ENCODE measurements at places on chromosomes 5 and 9.
A peak's percentile ranks its signal among the peaks of the same experiment; 100 is the strongest.

DNA sequence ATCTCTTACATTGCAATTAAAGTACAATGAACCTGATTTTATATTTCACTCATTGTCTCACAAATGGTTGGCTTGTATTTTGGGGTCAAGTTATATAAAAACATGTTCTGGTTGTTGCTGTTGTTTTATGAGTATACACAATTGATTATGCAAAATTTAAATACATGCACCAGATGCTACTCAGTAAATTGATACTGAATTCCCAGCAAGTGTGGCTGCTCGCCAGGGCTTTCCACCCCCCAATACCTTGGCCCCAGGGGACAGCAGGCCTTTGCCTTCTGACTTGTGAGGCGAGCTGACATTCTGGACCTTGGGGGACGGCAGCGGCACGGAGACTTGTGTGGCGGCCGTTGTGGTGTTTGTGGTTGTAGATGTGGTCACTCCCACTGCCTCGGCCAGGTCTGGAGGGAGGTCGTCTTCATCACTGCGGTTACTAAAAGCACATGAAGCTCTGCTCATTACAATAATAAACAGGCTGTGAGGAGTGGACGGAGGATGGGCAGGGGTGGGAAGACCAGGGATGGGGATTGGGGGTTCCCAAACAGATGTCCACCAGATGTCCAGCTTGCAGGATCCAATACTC is 27.0 kb upstream of the FRRS1L start:
- DNase-seq, result no peak

- no peak for DNase-seq
Observed at GRCh38 chr5:83556190-83556589, 84.6 kb downstream of the VCAN start.

DNA sequence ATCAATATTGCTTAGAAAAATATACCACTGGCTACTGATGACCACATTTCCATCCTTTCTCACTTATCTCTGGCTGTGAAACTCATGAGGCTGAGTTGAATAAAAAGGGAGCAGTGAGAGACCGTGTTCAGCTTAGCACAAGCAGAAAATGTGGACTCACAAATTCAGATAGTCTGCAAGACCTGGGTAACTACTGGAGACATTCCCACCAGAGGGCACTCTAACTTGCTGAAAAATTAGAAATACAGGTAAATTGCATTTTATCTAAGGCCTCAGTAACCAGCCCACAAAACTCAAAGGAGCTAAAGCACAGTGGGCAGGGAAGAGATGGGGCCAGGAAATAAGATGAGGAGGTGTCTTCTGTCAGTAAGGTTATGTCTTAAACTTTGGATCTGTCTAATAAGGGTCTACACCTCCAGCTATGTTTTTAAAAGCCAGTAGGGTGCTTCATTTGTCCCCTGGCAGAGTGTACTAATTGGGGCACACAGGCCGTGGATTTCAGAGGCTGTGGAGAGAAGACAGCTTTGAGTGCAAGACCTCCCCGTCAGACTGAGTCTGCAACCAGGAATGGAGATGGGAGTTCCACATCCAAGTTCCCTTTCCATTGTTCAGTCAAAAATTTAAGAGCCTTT is 8.7 kb upstream of the NDUFB6 start:
- DNase-seq, result peak; percentile 70

DNA sequence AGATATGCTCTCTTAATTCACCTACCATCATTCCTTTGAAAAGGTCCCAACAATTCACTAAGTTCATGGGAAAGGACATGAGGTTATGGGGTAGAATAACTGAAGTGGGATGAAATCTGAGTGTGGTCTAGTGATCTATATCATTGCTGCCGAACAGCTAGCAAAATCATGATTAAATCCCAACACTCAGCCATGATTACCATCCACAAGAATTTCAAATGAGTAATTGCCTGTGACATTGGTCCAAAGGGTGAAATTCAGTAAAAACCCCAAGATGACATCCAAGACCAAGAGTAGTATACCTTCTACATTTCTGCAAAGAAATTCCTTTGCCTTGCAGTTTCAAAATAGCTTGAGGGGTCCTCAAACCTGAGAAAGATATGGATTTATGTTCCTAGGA is 225.6 kb downstream of the SPOCK1 start:
- no peak for DNase-seq

GRCh38 chr9:97529363-97530076 is 28.1 kb downstream of the TMOD1 start:
- DNase-seq, result no peak

GRCh38 chr5:58940446-58940845 is 357.6 kb downstream of the RAB3C start:
- DNase-seq, result no peak

- no peak for DNase-seq
Observed at GRCh38 chr9:11506980-11507379, 894.2 kb upstream of the PTPRD start.

DNA sequence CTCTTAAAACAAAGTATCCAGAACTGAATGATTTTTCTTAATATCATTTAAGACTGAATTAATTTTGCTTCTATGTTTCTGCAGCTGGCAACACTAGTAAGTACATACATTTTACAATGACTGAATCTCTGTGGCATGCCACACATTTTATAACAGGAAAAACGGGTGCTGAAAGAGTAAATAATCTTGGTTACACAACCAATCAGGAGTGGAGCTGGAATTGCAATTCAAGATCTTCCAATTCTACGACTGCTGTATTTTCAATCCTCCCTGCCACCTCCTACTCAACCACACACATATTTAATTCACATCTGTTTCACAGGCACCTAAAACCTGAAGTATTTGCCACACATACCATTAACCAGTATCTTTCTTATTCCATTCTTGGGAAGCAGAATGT is 52.7 kb upstream of the NR5A1 start:
- DNase-seq, result no peak

DNA sequence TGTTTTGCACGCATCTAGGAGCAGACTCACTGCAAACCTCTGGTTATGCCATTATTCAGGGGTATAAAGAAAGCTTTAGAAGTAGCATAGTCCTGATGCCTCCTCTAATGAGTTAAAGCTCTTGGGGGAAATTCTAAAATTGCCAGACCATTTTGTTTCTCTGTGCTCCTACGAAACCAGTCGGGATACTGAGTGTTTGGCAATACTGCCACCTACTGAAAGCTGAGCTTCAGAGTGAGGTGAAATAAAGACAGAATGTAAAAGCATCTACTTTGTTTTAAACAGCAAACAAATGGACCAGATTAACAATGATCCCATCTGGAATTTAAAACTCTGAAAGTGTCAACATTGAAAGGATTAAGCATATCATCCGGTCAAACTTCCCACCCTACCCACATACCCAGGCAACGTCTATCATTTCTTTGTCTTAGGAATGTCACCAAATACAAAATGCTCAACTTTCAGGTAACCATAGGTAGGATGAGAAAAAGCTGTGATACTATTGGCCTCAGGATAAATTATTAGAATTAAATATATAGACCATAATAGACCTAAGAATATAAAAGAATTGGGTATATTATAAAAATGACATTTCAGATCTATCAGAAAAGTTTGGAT is 77.8 kb upstream of the SHISAL2B start:
- peak; percentile 64 for DNase-seq

Measured in renal pelvis (tissue), 12 donors.